ENCODE measurements at places on chromosomes 2 and 18. TPM values are rescaled to one million over a fixed set of nuclear protein-coding genes. Genes with fewer than 3 reads are reported as not detected.

Gene IL18R1
- 0.31 TPM for polyA plus RNA-seq

Gene SLC9A4
- polyA plus RNA-seq: not detected

Gene DLX2
- 0.17 TPM for polyA plus RNA-seq

Gene BCL11A
- 22.7 TPM for polyA plus RNA-seq

Gene SPATA3
- not detected for polyA plus RNA-seq

Gene GPC1
- polyA plus RNA-seq: 52.7 TPM

Gene FAM98A
- polyA plus RNA-seq: 37.9 TPM

Gene LYG2
- polyA plus RNA-seq: not detected

Gene NPAS2
- polyA plus RNA-seq: 5.3 TPM

Gene DGKD
- polyA plus RNA-seq: 16.2 TPM

Gene PLB1
- 0.64 TPM for polyA plus RNA-seq

Gene IGFBP5
- polyA plus RNA-seq: 769 TPM

Gene KANSL1L
- polyA plus RNA-seq: 5.7 TPM

DNA sequence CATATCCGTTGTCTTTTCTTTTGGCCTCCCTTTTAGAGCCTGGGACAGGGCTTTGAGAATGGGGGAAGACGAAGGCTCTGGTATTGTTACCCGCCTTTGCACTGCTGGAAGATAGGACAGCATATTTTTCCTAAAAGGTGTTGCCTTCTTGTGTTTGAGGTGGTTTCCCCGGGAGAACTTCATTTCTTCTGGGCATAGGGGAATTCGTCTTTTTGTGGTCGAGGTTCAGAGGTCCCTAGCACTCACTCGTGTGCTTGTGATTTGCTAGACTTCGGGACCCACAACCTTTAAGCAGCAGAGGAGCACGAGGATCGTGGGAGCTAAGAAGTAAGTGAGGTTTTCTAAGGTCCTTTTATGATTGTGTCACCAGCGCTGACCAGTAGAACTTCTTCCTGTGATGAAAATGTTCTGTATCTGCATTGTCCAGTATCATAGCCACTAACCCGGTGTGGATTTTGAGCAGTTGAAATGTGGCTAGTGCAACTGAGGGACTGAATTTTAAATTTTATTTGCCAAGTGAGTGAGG lies 611 bp downstream of the ZNF512 start:
- DNase-seq: no peak

GRCh38 chr18:51196811-51197660 lies 445 bp downstream of the MEX3C start:
- peak; percentile 68 for DNase-seq

- peak; percentile 31 for DNase-seq
These were observed 638.6 kb downstream of the ERBB4 start for GRCh38 chr2:211900000-211900399.

DNA sequence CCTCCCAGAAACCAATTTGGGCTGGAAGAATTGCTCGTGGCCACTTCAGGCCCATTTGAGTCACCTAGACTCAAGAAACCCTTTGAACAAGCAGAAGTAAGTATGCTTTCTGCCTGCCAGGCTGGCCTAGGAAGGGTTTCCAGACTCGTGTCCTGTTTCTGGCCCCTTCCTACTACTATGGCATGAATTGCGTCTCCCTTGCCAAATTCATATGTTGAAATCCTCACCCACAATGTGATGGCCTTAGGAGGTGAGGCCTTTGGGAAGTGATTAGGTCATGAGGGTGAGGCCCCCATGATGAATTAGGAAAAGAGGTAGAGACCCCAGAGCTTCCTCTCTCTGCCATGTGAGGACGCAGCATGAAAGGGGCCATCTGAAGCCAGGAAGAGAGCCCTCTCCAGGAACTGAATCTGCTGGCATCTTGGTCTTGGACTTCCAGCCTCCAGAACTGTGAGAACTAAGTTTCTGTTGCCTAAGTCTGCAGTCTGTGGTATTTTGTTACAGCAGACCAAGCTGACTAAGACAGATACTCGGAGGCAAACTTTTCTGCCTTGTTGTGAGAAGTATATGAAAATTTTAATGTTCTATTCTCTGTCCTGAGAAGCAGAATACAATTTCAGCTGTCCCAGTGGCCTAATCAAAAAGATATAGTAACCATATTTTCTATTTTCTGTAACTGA lies 13.1 kb downstream of the GPR45 start:
- no peak for DNase-seq

DNA sequence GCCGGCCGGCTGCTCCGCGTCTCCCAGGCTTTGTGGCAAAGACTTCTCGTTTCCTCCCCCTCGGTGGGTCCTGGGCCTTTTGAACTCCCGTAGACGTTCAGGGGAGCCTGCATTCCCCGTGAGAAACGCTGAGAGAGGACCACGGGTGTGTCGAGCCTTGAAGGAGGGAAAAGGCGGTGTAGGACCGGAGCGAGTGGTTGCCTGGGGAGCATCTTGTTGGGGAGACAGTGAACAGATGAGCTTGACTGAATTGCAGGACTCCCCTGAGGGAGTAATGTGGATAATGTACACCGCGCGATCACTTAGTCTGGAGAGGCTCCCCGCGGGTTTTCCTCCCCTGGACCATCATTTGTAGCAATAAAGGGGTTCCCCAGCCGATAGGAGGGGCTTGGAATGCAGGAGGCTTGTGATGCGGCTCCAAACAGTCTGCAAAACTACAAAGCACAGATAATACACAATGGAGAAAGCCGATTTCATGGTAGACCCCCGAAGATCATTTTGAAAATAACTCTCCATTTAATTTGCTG lies 769 bp downstream of the ALMS1 start:
- DNase-seq: no peak

DNA sequence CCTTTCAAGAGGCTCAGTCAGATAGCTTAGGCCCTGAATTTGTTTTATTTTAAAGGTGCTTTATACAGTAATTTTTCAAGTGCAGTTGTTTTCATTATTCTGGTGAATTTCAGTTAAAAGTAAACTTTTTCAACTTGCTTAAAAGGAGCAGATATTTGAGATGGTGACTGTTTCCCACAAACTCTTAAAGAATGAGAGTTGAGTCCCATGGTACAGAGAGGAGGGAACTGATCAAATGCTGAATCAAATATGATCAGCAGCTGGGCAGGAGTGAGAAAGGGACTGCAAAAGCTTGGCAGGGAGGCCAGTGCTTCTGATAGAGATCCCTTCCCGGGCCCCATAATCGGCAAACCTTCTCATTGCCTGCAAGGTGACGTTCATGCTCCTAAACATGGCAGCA lies 91.2 kb downstream of the KCNS3 start:
- DNase-seq: no peak

GRCh38 chr2:229050133-229050532 lies 221.0 kb downstream of the PID1 start:
- peak; percentile 55 for DNase-seq

GRCh38 chr2:177622521-177622920 lies 229.9 kb downstream of the AGPS start:
- DNase-seq: peak; percentile 81

DNA sequence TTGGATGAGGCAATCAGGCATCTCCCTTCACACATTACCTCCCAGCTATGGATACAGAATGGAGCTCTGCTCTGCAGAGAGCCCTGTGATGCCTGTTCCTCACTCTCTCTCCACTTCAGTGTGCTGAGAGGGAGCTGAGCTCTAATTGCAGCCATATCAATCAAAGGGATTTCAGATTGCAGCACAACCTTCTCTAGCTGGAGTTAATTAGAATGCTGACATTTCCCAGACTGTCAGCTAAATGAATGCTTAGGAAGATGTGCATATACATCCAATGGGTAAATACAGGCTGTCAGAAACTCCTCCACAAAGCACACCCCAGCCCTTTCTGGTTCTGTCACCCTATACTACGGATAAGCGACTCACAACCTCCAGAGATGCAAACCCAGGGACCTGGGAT lies 402.6 kb downstream of the EIPR1 start:
- peak; percentile 88 for DNase-seq

- DNase-seq: no peak
These were observed 52.5 kb downstream of the SDC1 start for GRCh38 chr2:20172273-20173055.

GRCh38 chr2:41741951-41742595 lies 305.7 kb upstream of the PKDCC start:
- DNase-seq: peak; percentile 6

DNA sequence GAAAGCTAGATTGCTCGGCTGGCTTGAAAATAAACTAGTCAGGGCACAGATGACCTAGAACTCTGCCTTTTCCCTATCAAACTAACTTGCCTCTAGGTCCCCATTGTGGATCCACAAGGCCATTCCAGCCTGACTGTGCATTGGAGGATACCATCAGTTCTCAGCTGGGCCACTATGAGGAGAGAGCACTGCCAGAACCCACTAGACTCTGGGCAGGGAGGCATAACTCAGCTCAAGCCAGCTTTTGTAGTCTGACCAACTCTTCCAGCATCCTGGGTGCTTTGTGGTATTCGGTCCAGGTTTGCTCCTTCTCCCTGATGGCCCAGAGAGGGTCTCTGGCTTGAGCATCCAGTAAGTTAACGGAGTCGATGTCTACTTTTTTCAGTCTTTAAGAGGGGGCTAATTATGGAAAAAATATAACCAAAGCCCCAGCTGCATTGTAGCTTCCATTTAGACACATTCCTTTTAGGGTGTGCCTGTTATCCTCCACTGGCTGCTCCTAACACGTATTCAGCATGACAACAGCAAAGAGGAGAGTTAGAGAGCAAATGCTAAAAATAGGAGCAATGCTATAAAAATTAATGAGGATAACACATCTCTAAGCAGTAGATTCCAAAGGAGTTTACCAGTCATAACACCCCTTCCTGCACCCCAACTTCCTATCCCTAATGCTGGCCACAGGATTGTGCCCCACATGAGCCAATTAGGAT lies 15.2 kb downstream of the GKN2 start:
- no peak for DNase-seq

DNA sequence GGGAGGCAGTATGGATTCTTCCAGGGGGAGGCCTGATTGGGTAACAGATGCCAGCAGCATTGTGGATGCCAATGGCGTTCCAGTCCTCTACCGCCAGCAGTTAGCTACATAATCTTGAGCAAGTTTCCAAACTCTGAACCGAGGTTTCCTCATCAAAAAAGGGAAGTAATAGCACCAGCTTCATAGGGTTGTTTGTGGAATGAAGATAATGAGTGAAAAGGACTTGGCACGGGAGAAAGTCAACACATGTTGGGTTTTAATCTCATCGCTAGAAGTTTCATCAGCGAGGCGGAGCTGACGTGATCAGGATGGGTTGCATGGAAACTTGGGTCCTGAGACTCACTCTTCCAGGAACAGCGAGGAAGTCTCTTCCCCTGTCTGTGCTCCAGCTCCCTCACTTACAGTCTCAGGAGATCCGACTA lies 266.7 kb downstream of the SH3BP4 start:
- DNase-seq: no peak

- no peak for DNase-seq
These were observed 150.0 kb downstream of the ZNF385B start for GRCh38 chr2:179711375-179711774.

GRCh38 chr2:112093216-112093615 lies 38.1 kb downstream of the TMEM87B start:
- DNase-seq: no peak
